Neural crest cell (in vitro differentiated cells): ENCODE measurements at places on chromosomes 1 and 21. TPM values are rescaled to one million over a fixed set of nuclear protein-coding genes. Genes with fewer than 3 reads are reported as not detected.

DNA sequence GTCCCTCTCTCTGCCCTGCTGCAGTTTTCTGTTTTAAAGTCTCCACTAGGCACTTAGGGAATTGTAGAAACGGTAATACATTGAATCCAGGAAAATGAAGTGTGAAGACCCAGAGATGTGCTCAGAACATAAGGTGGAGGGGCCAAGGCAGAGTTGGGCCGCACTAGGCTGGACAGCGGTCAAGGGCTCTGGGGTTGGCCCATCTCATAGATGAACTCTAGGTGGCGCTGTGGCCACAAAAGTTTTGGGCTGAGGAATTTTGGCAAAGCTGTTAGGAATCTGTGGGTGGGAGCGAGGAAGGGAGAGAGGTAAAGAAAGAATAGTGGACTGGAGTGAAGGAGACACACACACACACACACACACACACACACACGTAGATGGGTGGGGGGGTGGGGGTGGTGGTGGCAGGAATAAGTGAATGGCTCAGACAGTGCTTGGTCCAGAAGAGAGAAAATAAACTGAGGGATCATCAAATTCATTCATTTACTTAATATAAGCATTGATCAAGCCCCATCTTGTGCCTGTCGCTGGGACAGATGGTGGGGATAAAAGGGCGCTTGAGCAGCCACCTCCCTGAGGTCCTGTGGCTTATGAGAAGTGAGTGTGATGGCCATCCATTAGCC lies 258.5 kb downstream of the TRABD2B start:
- DNase-seq, result peak; percentile 74

DNA sequence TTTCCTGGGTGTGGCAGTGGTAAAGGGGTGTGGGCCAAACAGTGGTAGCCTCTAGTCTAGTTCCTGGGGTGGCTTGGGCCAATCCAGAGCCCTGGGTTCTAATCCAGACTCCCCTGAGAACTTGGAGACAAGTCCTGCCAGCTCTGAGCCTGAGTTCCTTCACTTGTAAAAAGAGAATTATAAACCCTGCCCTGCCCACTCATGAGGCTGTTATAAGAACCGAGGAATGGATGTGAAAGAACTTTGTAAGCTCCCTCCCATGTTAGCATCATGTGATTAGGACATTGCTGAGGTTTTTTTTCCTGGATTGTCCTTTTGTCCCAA lies 131.0 kb downstream of the RRAGC start:
- no peak for DNase-seq

The CEP104 gene
- 36.2 and 37.3 TPM in 2 replicates for total RNA-seq

The SUSD4 gene
- total RNA-seq, result 0.20 and 0.56 TPM in 2 replicates

GRCh38 chr1:59752556-59753414 lies 62.0 kb upstream of the HOOK1 start:
- DNase-seq, result peak; percentile 25

The SPSB1 gene
- total RNA-seq, result 1.3 and 1.8 TPM in 2 replicates

DNA sequence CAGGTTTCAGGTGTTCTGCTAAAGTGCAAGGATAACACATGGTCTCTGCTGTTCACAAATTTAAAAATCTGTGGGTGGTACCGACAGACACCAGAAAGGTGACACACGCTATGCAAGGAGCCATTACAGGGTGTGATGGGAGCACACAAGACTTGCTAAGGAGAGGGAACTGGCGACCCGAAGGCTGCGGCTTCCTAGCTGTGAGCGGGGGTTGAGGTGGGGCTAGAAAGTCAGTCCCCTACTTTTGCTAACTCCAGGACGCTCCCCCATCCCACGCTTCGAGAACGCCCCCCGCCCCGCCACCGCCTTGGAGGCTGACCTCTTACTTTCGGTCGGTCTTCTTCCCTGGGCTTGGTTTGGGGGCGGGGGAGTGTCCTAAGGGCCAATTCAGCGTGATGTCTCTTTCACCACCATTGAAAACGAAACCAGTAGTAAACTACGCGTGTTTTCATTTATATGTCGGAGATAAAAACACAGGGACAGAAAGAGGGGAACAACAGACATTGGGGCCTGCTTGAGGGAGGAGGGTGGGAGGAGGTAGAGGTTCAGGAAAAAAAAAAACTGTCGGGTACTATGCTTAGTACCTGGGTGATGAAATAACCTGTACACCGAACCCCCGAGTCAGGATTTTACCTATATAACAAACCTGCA lies 1.1 kb downstream of the CKS1B start:
- DNase-seq, result no peak

- DNase-seq, result no peak
Measured at GRCh38 chr1:156503698-156504437, 3.3 kb upstream of the MEF2D start.

- DNase-seq, result no peak
Measured at GRCh38 chr1:54302951-54303843, 103.0 kb downstream of the SSBP3 start.
